ENCODE measurements at places on chromosomes 2 and 18.

DNA sequence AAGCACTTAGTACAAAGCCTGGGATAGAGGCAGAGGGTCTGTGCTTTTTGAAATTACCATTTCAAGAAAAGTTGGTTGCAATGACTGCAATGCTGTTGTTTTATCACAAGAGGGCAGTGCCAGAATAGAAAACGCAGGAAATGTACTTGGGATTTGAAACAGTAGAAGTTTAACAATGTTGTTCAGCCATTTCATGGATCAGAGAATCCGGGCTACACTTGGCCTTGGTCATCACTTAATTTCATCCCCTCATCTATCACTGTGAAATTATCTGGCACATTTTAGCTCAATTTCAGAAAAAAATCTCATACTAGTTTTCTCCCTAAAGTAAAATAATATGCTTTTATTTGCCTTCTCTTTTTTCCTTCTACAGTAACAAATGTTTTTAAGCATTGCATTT lies 70.8 kb downstream of the RAPGEF4 start:
- DNase-seq = peak; percentile 74

GRCh38 chr18:39319141-39319540 lies 1753.5 kb upstream of the CELF4 start:
- DNase-seq = no peak

DNA sequence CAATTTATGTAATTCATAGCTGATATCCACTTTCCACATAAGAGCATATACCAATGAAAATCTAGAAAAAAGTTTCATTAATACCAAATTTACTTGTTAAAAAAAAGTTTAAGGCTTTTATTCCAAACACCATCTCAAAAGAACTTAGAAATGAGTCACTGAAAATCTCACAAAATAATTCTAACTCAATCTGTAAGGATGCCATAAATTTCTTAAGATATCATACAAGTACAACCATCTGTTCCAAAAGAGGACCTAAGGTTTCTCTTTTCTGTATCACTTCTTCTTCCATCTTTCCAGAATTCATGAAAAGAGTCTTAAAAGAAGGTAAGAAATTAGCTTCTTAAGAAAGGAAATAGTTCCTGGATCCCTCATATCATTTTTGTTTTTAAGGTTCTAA lies 60.4 kb downstream of the TRIP12 start:
- DNase-seq = no peak

- DNase-seq = no peak
Measured at GRCh38 chr2:16225071-16225470, 284.7 kb downstream of the MYCN start.

GRCh38 chr18:76081536-76081935 lies 413.5 kb downstream of the ZNF516 start:
- no peak for DNase-seq

- DNase-seq = no peak
Measured at GRCh38 chr18:42619771-42620170, 495.7 kb downstream of the RIT2 start.

DNA sequence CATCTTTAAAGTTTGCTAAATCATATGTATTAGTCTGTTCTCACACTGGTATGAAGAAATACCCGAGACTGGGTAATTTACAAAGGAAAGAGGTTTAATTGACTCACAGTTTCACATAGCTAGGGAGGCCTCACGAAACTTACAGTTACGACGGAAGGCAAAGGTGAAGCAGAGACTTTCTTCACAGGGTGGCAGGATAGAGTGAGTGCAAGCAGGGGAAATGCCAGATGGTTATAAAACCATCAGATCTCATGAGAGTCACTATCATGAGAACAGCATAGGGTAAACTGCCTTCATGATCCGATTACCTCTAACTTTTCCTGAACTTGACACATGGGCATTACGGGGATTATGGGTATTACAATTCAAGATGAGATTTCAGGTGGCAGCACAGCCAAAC lies 1075.2 kb upstream of the NRXN1 start:
- no peak for DNase-seq

DNA sequence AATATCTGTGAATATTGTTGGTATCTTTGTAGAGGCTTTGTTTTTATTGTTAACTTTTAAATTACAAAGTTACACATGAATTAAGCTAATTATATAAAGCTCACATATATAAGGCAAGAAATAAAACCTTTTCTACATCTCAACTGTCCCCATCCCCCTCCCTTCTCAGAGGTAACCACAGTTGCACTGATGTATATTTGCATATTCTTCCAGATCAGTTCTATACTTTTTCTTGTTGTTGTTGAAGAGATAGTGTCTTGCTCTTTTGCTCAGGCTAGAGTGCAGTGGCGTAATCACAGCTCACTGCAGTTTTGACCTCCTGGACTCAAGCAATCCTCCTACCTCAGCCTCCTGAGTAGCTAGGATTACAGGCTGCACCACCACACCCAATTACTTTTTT lies 36.0 kb upstream of the CDC42EP3 start:
- no peak for DNase-seq

DNA sequence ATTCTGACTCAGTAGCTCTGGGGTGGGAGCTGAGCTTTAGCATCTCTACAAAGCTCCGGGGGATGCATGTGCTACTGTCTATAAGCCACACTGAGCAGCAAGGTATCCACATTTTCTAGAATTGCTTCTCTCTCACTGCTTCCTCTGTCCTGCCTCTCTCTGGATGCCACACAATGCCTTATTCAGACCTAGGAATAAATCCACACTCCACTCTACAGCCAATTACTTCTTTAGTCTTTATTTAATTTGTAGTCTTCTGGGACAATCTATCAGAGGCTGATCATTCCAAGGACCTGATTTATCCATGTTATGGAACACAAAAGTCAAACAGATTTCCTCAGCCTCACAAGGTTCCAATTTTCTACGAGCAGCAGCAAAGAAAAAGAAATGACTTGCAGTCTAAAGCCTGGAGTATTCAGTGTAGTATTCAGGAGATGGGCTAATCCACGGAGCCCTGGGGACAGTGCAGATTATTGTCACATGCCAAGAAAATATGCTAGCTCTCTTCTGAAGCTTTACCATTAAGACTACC lies 4.4 kb downstream of the BCL2 start:
- DNase-seq = no peak

DNA sequence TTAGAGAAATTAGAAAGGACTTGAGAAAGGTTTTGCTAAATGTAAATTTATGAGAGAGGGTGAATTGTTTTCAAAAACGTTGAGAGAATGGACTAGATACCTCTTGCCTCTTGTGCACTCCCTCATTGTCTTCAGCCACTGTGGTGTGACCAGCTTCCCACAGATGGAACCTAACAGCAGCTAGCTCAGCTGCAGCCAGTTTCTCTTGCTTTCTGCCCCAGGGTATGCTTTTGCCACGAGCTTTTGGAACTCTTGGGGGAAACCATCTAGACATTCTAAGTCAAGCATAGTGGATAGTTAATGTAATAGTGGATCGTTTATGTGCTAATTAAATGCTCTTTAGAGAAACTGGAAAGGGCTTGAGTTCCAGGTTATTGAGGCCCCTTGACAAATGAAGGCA lies 288.2 kb downstream of the CTNNA2 start:
- no peak for DNase-seq

- no peak for DNase-seq
Measured at GRCh38 chr2:58127111-58127510, 80.5 kb downstream of the VRK2 start.

DNA sequence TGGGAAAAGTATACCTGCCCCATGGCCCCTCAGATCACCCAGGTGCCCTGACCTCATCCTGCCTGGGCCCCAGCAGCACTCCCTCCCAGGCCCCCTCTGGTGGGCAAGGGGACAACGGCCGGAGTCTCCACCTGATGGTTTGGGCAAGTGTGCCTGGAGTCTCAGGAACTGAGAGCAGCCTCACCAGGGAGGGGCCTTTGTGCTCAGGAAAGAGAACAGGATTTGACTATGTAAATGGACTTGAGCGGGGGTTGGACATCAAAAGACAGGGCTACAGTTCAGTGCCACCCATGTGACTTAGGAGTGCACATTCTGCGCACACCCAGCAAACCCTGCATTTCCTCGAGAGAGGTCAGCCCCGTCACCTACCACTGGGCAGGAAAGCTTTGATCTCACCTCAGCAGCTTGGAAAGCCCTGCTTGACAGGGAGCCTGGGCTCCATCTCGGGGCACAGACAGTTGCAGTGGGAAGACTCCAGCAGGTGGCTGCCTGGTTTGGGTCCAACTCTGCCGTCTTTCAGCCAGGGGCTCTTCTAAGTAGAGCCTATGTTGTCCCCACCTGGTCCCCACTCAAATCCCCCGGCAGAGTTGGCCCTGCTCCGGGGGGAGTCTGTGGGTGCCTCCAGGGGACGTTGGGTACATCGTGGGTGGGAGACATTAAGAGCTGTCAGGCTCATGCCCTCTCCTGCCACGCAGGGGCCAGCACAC lies 3.3 kb downstream of the INPP5D start:
- no peak for DNase-seq

DNA sequence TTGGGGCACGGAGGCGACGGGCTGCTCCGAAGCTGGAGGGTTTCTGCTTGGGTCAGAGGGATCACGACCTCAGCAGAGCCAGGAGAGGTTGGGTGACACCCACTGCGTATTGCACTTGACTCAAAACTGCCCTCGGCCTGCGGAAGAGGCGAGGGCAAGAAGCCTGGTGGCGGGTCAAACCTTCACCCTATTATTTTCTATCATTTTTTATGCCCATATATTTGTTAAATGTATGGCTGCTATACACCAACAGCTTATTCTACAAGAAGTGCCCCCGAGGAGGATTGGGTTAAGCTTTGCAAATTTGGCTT lies 12.6 kb upstream of the SATB2 start:
- no peak for DNase-seq

- DNase-seq = no peak
Measured at GRCh38 chr18:22173928-22174301, 4.5 kb downstream of the GATA6 start.

DNA sequence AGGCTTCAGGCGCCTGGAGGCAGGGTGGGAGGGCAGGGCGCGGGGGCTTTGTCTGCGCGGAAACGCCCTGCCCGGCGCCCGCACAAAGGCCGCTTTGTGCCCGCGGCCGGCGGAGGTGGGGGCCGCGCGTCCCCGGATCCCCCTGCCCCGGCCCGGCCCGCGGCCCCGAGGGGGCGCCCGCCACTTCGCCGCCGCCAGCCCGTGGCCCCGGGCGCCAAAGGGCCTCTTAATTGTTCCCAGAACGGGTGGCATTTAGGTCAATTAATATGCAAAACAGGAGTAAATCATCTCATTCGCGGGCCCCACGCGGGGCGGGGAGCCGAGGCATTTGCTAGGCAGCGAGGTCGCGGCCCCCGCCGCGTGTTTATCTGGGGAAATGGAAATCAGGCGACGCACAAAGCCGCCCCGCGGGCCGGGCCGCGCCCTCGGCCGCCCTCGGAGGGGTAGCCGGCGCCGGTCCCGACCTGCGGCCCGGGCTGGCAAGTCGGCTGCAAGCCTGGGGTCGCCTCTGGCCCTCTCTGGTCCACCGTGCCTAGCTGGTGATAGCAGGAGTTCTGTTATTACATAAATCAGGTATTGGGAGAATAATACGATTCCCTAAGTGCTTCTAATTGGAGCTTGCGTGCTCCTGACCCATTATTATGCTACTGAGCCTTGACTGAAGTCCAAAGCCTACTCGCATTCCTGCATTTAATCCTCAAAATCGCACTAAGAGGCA lies 148.2 kb upstream of the GLI2 start:
- no peak for DNase-seq

DNA sequence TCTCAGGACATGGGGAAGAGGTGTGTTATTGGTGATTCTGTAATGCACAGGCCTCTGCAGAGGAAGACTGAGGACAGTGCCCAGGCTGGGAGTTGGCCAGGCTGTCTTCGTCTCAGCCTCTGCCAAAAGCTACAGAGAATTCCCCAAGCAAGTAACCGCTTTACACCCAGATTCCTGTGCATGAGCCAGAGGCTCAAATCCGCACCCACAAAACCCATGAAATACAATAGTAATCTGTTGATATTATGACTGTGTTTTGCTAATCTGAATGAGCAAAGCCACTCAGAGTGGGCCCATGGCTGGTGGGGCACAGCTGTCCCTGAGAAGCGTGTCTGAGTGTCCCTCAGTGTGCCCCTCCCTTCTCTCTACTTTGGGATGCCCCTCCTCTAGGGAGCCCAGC lies 149.5 kb upstream of the PXDN start:
- DNase-seq = no peak

GRCh38 chr2:98556344-98557033 lies 51.8 kb downstream of the COA5 start:
- no peak for DNase-seq

DNA sequence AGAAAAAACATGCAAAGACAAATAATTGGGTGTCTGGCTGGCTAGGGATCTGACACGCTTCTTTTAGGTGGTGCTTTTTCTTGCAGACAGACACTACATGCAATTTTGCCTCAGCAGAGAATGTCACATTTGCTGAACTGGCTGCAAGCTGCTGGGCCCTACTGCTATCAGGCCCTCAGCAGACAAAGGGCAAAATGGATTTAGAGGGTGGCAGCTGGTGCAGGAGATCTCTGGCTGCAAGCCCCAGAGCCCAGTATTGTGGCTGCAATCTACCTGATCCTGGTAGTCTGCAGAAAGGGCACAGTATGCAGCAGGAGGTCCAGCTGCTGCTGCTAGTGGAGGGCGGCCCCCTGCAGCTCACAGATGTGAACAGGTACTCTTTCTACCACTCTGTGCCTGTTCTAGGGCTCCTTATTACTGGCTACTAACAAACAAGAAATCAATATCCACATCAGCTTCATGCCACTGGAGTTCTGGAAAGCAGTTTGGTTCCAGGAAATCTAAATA lies 796.7 kb upstream of the CELF4 start:
- DNase-seq = no peak

DNA sequence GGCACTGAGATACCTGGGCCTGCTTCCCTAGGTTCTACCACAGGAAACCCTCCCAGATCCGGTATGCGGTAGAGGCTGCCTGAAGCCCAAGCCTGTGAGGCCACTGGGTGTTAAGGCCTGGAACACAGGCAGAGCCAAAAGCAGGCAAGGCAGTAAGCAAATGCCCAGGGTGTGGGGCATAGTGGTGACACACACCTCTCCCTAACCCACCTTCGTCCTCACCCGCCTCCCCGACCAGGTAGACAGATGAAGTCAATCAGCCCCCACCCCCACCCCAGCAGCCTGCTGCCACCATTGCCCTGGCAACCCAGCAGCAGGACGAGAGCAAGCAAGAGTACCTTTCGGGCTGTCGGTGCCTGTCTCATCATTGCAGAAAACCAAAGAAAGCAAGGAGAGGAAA lies 6.1 kb downstream of the DCTN1 start:
- DNase-seq = no peak

GRCh38 chr2:221915926-221916325 lies 343.8 kb upstream of the EPHA4 start:
- DNase-seq = no peak

GRCh38 chr18:6681331-6681875 lies 48.1 kb upstream of the ARHGAP28 start:
- no peak for DNase-seq

- no peak for DNase-seq
Measured at GRCh38 chr2:99982744-99983143, 159.6 kb downstream of the AFF3 start.

All from astrocyte of the spinal cord (primary cell).